ENCODE measurements at places on chromosomes 11 and 22. TPM values are rescaled to one million over a fixed set of nuclear protein-coding genes. Genes with fewer than 3 reads are reported as not detected.

GRCh38 chr11:61695917-61696316, 15.7 kb downstream of the DAGLA start:
- peak; percentile 54 for DNase-seq

DNA sequence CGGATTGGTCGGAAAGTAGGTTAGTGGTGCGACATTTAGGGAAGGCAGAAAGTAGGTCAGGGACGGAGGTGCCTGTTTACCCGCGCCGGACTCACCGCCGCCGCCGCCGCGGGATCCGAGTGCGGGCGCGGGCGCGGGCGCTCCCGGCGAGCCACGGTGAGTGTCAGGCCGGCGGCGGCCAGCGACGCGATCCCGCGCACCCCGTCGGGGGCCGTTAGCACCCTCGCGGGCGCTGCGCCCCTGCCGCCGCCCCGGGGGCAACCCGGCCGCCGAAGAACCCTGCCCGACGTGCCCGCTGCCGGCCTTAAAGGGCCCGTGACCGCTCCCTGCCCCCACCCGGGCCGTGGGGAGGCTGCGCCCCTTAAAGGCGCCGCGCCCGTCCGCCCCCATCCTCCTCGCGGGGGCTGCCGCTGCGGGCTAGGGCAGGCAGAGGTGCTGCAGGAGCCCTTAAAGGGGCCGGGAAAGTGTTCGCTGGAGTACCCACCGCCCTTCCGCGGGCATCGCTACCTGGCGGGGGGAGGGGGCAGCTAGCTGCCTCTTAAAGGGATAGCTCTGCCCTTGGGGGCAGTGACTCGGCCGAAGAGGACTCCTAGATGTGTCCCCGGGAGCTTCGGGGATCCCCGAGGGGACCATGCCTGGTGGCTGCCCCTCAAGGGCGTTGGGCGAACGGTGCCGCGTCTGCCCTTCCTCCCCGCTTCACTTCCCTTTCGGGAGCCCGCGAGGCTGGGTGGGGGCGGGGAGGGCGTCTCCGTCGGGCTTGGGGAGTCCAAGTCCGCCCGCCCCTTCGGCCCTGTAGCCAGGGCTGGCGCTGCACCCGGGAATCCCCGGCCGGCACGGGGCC, at the start of gene BMAL1:
Gene BMAL1 (plus strand): TSS at position 23 of the 841 bp plus-strand sequence. CDS start 76,519 bp downstream, outside the sequence.
- peak; percentile 22 for DNase-seq

GRCh38 chr11:128299132-128299726, 288.1 kb downstream of the ETS1 start:
- DNase-seq = peak; percentile 57

GRCh38 chr11:99199341-99199740, 178.6 kb downstream of the CNTN5 start:
- no peak for DNase-seq

DNA sequence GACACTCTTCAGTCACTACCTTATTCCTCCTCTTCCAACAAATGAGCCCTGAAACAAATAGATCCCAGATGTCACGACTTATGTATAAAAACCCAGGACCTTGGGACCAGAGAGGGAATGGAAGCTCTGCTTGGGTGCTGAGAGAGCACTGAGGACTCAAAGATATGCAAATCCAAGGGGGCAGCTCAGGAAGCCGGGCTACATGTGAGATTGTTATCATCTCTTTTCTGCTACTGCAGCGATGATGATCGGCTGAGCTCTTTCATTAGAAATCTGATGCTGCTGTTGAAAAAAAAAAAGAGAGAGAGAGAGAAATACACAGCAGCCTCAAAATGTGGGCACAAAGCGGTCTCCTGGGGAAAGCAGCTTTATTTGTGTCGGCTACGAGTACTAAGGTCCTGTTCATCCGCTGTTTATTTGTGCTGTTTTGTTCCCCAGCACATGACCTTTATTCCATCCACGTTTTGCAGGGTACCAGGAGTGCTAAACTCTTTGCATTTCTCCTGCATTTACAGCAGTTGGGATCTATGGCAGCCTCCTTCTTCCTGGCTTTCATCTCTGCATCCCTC, 120.2 kb downstream of the TRIM29 start:
- DNase-seq = no peak

DNA sequence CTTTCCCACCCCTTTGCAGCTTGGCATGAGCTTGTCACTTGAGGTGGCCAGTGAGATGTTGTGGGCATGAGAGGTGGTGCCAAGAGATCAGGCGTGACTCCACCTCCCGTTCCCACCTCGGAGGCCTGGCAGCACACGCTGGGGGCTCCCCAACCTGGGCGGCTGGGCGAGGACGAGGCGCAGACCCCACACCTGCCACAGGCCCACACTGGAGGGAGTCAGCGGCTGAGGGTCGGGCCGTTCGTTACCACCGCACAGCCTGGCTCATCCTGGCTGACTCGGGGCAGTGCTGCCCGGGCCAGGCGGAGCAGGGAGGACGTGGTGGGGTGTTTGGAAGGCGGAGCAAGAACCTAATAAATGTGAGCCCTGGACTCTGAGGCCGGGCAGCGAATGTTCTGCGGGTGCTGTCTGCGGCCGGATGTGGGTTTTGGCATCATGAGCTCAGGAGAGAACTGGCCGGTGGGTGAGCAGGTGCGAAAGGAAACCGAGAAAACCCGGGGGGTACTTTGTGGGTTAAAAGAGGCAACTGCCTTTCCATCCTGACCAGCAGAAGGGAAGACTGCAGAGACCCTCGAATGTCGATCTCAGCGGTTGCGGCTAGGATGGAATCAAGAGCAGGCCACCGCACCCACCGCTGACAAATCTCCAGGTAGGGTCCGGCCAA, 10.2 kb upstream of the IFITM3 start:
- DNase-seq = no peak

- DNase-seq = no peak
Observed at GRCh38 chr11:72222106-72222891, 2.3 kb upstream of the INPPL1 start.

DNA sequence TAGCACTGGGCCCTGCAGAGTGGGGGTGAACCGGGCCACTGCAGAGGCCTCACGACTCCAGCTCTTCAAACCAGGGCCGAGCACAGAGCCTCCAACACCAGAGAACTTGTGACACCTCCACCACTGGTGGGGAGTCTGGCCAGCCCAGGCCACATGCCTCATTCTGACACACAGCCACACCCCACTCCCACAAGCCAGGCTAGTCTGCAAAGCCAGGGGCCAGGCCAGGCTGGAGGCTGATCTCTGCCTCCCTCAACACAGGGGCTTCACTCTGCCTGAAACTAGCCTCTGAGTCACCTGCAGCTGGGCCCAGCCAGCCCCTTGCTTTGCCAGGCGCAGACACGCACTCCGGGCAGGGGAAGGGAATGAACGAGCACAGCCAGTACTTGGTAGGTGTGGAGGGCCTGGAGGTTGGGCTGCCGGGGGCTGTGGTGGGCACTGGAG, 102.9 kb downstream of the MED15 start:
- DNase-seq = no peak

DNA sequence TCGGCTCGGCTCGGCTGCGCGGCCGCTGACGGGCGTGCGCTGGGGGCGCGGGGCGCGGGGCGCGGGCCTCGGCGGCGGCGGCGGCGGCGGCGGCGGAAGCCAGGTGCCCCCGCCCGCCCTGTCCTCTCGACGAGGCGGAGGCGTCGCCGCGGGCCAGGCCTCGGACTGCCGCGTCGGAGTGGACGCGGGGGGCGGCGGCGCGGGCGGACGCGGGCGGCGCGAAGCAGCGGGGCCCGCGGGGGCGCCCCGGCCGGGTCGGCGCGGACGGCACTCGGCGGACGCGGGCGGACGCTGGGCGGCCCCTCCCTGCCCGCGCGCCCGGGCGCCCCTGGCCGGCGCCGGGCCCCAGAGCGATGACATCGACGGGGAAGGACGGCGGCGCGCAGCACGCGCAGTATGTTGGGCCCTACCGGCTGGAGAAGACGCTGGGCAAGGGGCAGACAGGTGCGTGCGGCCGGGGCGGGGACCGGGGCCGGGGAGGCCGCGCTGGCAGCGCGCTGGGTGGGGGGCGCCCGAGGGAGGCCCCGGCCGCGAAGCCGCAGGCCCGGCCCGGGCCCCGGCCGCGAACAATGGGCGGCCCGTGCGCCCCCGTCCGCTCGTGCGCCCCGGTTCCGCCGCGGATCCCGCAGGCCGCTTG, at the start of gene BRSK2:
Gene BRSK2 (plus strand): TSS at position 3 of the 637 bp plus-strand sequence. CDS start 351 bp downstream, at position 354.
- DNase-seq = no peak

DNA sequence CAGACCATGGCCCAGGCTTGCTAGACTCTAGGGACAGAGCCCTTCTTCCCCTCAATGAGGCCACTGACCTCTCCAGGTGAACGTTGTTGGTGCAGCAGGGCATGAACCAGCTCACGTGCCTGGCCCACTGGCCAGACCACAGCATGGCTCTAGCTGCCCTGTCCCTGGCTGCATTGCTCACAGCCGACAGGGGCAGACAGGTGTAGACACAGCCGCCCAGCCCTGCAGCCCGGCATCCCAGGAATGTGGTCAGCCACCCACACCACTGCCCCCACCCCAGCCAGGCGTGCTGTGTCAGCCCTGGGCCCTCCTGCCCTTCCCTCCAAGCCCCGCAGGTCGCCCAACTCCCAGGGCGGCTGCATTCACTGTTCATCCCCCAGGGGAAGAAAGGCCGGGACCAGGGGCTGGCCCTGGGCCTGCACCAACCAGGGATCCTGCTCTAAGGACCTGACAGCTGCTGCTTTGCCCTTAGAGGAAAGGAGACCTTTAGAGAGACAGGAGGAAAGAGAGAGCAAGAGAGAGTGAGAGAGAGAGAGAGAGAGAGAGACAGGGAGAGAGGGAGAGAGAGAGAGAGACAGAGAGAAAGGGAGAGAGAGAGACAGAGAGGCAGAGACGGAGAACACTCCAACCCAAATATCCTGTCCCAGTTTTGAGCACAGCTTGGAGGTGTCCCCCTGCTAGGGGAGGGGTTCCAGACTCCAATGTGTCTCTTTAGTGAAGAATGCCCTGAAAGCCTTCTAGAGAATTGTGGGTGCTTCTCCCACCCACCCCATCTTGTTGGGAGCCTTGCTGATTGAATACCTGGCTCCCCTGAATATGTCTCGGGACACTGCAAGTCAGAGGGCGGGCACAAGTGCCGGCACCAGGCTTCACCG, 44.2 kb upstream of the LINC01488 start:
- no peak for DNase-seq

DNA sequence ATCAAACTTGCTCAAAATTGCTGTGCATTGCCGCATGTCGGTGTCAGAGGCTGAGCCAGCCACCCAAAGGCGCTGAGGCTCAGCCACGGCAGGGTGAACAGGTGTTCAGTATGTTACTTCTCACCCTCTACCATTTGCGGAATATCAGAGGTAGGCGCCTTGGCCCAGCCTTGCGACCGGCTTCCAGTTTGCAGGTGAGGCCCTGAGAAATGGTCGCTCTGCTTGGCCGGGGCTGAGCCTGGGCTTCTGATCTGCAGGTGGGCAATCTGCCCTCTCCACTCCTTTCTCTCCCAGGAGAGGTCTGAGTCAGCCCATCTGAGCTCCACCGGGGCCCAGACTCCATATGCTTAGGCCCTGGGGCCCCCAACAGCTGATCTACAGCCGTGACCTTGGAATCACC, 71.0 kb downstream of the RPS6KA4 start:
- no peak for DNase-seq

DNA sequence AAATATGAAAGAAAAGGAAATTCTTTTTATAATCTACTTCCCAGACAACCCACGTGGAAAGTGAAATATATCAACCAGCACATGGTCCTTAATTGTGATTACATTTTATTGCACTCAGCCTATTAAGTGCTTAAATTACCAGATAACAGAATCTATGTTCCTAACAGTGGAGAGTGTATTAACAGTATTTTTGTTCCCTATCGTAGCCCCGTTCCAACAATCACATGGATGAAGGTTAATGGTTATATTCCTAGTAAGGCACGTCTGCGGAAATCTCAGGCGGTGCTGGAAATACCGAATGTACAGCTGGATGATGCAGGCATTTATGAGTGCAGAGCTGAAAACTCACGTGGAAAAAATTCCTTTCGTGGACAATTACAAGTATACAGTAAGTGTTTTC, 626.1 kb upstream of the ARHGAP42 start:
- no peak for DNase-seq

DNA sequence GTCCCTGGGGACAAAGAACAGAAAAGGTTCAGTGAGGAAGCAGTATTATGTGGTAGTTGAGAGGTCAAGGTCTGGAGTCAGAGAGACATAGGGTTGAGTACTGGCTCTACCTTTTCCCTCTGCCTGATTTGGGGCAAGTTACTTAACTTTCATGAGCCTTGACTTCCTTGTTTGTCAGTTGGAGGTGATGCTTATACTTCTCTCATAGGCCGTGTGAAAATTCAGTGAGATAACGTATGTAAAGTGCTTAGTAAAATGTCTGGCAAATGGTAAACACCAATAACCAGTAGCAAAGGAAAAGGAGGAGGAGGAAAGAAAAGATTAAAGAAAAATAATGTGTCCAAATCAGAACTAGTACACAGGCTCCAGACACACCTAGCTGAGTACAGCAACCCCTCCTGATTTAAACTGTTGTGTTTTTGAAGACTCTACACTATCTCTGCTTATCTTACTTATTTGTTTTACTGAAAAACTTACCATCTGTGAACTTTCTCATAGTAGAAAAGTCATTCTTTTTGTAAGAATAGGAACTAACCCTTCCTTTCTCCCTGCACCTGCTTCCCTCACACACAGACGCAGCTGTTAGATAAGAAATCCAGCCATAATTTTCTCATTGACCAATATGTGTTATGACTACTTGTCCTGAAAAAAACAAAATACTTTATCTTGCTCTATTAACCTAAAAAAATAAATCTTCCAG, 126.9 kb downstream of the CD44 start:
- no peak for DNase-seq

GRCh38 chr22:39371732-39372131, 21.9 kb downstream of the SYNGR1 start:
- DNase-seq = no peak

DNA sequence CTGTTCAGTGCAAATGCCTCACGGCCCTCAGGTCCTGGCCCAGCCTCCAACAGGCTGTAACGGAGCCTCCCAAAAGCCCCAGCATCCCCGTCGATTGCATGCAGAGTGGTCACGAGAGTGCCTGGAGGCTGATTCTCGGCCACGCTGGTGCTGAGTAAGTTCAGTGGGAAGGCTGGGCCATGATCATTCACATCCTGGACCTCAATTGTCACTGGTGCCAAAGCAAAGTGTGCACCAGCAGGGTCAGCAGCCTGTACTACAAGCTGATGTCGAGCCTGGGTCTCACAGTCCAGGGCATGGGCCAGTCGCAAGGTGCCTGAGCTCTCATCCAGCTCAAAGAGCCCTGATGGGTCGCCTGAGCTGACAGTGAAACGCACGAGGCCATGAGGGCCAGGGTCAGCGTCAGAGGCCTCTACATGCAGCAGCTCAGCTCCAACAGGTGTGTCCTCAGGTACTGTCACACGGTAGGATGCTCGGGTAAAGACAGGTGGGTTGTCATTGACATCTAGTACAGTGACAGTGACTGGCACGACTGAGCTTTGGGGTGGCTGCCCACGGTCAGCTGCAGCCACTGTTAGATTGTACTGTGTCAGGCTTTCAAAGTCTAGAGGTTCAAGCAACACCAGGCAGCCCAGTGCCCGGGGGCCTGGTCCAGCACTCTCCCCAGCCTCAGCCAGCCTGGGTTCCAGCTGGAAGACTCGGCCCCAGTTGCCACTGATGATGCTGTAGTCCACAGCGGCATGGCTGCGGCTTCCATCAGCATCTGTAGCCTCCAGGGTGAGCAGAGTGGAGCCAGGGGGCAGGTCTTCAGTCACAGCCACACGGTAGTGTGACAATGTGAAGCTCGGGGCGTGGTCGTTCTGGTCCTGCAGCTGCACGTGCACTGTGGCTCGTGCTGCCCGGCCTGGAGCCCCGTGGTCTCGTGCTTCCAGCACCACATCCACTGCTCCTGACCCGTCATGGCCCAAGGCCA, 4.5 kb upstream of the TPP1 start:
- no peak for DNase-seq

The KDM4D gene
- 1.5 TPM for total RNA-seq

The GSTT2B gene
- 4.5 TPM for total RNA-seq

The JRKL gene
- total RNA-seq = 9.2 TPM

The HORMAD2 gene
- not detected for total RNA-seq

The MRGPRE gene
- not detected for total RNA-seq

The OR8A1 gene
- not detected for total RNA-seq

The HEPACAM gene
- total RNA-seq = 18.4 TPM

The OR5P2 gene
- total RNA-seq = not detected

The KRTAP5-8 gene
- 0.63 TPM for total RNA-seq

Measured in tibial nerve (tissue), 4 donors.